SW 1271 (cell line): ENCODE measurements at places on chromosomes 7 and 10.

GRCh38 chr7:105141068-105141467 lies 127.1 kb downstream of the KMT2E start:
- peak; percentile 35 for DNase-seq

DNA sequence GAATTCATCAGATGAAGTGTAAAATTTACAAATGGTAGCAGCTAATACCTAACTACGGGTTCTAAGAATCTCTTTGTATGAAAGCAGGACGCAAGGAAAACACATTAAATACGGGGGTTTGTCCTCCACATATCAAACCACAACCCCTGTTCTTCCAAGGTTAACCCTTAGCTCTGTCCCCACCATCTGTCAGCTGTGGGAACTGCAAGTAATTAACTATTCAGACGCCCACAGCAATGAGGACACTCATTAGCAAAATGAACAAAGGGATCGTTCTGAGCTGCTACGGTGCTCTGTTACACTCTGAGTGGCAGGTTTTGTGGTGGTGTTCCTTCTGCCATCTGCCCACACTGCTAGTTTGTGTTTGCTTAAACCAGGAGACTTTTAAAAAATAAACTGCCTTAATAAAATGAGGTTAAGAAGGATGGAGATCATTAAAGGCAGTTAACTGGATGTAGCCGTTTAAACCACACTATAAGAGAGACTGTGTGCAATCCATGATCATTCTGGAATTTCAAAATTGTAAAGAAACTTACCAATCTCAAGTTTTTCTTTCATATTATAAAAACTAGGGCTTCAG lies 51.4 kb downstream of the C10orf67 start:
- peak; percentile 10 for DNase-seq

DNA sequence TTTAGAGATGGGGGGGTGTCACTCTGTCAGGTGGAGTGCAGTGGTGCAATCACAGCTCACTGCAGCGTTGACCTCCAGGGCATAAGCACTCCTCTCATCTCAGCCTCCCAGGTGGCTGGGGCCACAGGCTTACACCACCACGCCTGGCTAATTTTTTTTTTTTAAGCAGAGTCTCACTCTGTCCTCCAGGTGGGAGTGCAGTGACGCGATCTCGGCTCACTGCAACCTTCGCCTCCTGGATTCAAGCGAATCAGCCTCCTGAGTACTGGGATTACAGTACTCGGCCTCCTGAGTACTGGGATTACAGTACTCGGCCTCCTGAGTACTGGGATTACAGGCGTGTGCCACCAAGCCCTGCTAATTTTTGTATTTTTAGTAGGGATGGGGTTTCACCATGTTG lies 23.6 kb upstream of the PPIA start:
- no peak for DNase-seq

- DNase-seq, result no peak
Observed at GRCh38 chr7:127346575-127347256, 45.8 kb downstream of the ZNF800 start.

GRCh38 chr10:2469802-2470201 lies 597.5 kb upstream of the PFKP start:
- no peak for DNase-seq

- DNase-seq, result no peak
Observed at GRCh38 chr7:132102942-132103341, 473.3 kb downstream of the PLXNA4 start.
